Nucleus accumbens (tissue), 56 donors: ENCODE measurements at places on chromosomes 2 and 18.

GRCh38 chr2:213104092-213104902, 47.1 kb downstream of the IKZF2 start:
- no peak for DNase-seq

DNA sequence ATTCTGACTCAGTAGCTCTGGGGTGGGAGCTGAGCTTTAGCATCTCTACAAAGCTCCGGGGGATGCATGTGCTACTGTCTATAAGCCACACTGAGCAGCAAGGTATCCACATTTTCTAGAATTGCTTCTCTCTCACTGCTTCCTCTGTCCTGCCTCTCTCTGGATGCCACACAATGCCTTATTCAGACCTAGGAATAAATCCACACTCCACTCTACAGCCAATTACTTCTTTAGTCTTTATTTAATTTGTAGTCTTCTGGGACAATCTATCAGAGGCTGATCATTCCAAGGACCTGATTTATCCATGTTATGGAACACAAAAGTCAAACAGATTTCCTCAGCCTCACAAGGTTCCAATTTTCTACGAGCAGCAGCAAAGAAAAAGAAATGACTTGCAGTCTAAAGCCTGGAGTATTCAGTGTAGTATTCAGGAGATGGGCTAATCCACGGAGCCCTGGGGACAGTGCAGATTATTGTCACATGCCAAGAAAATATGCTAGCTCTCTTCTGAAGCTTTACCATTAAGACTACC, 4.4 kb downstream of the BCL2 start:
- no peak for DNase-seq

DNA sequence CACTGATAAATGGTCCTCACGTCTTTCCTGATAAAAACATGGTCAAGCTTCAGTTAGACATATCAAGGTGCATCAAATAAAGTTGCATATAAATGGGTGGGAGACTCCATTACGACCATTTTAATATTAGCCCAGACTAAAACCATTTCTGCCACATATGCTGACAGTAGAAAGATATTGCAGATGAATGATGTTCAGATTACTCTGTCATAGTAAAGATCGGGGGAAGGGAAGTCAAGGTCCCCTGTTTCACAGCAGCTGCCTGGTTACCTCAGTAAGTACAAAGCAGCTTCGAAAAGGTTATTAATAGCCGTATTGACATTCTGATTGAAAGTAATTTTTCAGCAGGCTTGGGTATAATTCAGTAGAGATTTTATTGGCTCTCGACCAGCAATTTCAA, 927.7 kb upstream of the CDH2 start:
- DNase-seq: no peak

- peak; percentile 1 for DNase-seq
Measured at GRCh38 chr2:156589381-156590079, 153.4 kb downstream of the GPD2 start.

DNA sequence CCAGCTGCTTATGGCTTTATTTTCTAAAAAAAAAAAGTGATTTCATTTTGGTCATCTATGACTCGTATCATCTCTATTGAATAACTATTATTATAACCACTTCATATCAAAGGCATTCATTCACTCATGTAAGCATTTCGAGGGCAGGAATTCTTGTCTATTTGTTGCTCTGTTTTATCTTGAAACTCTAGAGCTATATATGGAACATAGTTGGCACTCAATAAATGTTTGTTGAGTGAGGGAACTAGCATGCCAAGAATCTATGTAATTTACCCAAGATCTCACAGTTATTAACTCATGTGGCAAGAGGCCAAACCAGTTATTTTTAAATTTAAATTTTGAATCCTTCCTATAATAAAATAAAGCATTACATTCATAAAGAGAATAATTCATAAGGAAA, 470.1 kb downstream of the TMX3 start:
- DNase-seq: no peak

DNA sequence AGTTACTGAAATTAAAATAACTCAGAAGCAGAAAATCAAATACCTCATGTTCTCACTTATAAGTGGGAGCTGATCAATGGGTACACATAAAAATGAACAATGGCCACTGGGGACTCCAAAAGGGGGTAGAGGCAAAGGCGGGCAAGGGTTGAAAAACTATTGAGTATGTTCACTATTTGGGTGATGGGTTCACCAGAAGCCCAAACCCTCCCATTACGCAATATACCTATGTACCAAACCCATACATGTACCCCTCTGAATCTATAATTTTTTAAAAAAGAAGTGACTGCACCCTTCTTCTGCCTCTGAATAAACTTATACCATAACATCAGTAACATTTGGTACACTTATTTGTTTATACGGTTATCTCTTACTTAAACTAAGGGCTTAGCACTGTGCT, 119.4 kb downstream of the ZRANB3 start:
- no peak for DNase-seq

DNA sequence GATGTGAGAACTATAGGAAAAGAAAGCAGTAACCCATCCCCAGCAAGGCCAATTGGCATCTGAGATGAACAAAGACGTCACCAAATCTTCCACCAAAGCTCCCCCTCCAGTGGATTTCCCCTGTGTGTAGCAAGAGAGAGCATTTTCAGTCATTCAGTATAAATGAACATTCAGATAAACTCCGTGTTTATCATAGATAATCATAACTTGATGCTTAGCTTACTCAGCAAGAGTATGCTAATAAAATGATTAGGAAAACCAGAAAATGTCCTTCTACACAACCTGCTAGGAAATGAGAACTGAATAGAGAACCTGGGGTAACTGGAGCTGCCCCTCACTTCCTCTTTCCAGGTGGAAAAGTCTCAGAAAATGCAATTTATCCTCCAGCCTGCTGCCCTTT, 198.0 kb upstream of the CCDC150 start:
- DNase-seq: no peak

GRCh38 chr2:44398243-44398897, 36.6 kb downstream of the CAMKMT start:
- DNase-seq: no peak

- no peak for DNase-seq
Measured at GRCh38 chr2:17311771-17312511, 206.3 kb downstream of the RAD51AP2 start.

GRCh38 chr18:63445037-63445436, 22.8 kb upstream of the VPS4B start:
- no peak for DNase-seq

GRCh38 chr2:83365476-83365875, 1093.6 kb downstream of the SUCLG1 start:
- no peak for DNase-seq

DNA sequence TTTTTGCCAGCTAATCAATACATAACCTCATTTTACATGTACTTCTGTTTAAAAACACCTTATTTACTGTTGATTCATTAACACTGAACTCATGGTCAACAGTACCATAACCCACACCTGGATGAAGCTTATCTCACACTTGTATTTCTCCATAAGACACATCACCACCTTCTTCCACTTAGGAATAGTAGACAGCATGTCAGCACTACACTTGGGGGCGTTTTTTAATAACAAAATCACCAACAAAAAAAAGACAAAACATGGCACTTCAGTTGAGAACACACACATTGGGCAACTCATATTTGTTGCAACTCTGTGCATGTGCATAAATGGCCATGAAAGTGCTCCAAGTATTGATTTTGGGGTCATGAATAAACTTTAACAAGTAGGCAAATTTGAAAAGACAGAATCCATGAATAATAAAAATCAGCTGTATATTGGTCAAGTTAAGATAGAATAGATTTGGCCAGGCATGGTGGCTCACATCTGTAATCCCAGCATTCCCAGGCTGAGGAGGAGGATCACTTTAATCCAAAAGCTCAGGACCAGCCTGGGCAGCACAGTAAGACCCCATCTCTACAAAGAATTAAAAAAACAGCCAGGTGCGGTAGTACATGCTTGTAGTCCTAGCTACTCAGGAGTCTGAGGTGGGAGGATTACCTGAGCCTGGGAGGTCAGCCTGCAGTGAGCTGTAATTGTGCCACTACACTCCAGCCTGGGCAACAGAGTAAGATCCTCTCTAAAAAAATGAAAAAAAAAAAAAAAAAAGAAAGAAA, 84.4 kb upstream of the SRD5A2 start:
- no peak for DNase-seq

DNA sequence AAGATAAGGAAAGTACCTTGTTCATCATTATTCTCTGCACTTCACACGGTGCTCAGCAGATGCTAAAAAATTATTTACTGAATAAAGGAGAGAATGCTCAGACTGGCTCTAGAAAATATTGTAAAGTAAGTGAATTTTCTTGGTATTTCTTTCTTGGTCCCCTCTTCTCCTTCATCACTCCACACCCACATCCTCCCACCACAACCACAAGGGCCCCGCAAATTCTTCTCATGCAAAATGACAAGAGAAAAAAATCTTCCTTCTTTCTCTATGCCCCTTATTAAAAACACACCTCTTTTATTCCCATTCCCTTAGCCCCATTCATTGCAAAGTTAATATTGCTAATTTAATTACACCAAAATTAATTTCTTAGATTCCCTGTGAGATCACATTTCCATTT, 74.2 kb upstream of the NEDD4L start:
- no peak for DNase-seq
